Stimulated activated CD8-positive, alpha-beta memory T cell treated with anti-CD3 and anti-CD28 coated beads, Interleukin-4, amount 100 ng/mL, for 1 hour (primary cell): ENCODE measurements at places on chromosomes 6 and 20.

DNA sequence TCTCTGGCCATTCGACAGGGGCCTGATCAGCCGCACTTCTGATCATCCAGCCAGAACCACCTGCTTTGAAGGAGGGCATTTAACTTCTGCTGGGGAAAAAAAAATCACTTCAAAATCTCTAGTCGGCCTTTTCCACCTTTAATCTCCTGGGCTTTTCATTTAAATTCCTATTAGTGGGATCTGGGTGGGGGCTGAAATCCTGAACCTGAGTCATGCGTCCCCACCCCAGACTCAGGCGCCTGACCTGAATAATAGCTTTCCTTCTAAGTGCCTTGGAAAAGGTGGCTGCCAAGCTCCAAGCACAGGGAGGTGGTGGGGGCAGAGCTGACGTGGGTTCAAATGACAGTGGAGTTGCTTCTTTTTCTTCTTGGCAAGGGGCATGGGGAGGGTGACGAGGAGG lies 246.0 kb upstream of the EXOC2 start:
- DNase-seq, result no peak

GRCh38 chr6:16108921-16109658 lies 19.8 kb upstream of the MYLIP start:
- DNase-seq, result no peak

- peak; percentile 39 for DNase-seq
Measured at GRCh38 chr6:41278699-41279405, 7.6 kb downstream of the TREM1 start.

DNA sequence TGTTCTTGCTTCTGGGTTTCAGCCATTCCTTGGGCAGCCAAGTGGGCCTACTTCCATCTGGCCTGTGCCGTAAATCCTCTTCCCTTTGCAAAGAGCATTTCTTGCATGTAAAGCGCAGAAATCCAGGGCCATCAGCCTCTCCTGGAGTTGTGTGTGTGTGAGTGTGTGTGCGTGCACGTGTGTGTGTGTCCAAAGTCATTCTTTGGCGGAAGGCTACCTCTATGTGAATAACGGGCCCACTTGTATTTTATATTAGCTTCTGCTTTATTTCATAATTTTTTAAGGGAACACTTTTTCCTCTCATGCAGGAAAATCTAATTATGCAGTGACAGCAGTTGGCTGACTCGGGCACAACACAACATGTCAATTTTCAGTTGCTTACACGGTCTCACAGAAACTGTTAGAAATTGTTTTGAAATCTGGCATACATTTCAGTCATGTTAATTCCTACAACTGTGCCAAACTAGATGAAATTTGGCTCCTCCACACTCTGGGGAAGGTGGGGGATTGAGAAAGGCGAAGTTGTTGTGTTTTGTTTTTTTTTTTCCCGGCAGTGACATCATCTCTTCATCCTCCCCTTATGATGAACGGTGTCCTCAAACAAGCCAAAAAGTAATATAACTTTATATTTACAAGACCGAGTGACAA lies 223.7 kb upstream of the TSHZ2 start:
- no peak for DNase-seq

DNA sequence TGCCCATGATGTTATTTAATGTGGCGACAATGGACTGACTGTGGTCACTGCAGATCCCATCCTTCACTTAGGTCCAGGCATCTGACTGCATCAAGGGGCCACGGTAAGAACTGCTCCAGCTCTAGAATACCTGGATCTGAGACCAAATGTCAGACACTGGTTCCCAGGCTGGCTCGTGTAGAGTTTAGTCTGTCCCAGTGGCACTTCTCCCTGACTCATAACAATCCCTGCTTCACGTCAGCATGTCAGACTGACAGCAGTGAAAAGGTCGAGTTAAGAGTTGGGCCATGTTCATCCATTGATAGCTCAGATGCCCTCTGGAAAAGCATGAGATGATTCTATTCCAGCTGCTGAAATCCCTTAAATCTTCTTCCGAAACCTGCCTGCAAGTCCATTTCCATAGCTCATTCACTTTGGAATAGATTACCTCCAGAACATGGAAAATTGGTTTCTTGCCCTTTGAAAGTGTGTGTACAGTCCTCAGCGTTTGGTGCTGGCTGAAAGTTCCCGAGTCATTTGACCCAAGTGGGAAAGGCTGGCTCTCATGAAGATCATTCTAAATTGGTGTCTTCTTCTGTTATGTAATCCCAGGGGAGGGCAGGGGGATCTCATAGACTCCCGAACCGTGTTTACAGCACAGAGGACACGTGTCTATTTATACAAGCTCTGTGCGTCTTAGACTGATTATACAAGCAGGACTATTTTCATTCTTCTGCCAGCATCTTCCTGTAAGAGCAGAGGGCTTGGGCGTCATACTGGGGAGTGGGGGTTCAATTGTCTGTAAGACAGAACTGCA lies 160.8 kb downstream of the ZDHHC14 start:
- no peak for DNase-seq

DNA sequence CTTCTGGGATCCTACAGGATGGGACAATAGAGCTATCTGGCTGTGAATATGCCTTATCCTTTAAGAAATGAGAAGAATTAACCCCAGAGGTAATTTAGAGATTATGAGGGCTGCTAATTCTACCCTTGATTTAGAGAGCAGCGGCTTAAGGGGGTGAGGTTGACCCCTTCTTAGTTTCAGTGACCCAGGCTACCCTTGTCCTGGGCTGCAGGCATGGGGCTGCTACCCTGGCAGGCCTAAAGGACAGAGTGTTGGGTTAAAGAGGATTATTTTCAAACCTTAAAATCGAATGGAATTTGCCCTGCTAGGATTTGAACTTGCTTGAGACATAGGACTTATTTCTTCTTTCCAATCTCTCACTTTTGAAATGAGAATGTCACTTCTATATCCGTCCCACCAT lies 1343.4 kb downstream of the HACE1 start:
- no peak for DNase-seq

DNA sequence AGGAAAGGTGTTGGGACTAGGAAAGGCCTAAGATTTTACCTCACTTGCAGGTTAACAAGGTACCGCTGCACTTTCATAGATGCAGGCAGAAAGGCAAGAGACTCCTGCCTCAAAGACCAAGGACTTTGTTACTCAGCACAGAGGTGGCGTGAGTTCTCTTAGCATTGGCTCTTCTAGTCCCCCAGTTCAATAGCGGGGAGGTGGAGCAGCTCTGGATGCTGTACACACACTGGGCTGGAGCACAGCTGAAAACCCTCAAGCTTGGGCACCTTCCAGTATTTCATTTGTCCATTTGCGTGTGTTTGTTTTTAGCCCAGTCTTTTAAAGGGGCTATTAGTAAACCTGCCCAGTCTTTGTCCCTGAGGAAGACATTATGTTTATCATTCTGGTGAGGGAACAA lies 345.2 kb downstream of the FARS2 start:
- DNase-seq, result no peak

DNA sequence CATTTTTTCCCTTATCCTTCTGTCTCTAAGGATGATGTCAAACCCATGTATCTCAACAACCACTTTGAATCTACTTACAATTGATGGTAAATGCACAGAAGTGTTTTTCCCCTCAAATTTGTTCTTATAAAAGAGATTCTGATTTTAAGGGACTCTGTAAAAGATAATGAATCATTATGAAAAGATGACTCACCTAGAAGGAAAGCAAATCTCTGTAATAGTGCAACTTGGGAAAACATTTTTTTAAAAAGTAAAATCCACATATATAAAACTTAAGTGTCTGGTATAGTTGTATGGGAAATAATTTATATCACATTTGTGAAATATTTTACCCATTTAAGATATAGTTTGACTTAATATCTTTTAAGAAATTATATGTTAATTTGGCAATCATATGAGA lies 137.0 kb downstream of the TINAG start:
- no peak for DNase-seq

GRCh38 chr6:105501246-105501645 lies 98.4 kb upstream of the PREP start:
- DNase-seq, result no peak

GRCh38 chr6:92132457-92132856 lies 1286.9 kb downstream of the EPHA7 start:
- no peak for DNase-seq

GRCh38 chr6:138970856-138971425 lies 17.1 kb downstream of the REPS1 start:
- no peak for DNase-seq

GRCh38 chr6:152356662-152357061 lies 280.5 kb downstream of the SYNE1 start:
- no peak for DNase-seq

DNA sequence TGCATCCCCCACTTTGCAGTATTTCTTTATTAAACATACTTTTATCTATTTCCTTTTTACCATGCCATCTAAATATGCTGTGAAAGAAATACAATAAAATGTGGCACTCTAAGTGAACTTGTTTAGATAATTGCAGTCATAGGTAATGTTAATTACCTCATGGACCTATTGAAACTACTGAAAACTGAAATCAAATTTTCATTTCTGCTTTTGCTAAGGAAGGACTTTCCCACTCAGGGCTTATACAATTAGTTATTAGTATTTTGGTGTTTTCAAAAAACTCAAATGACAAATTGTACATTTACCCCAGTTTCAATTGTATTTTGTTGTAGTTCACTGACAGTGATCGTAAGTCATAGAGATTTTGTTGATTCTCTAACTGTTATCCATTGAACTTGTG lies 88.4 kb downstream of the ID4 start:
- no peak for DNase-seq

DNA sequence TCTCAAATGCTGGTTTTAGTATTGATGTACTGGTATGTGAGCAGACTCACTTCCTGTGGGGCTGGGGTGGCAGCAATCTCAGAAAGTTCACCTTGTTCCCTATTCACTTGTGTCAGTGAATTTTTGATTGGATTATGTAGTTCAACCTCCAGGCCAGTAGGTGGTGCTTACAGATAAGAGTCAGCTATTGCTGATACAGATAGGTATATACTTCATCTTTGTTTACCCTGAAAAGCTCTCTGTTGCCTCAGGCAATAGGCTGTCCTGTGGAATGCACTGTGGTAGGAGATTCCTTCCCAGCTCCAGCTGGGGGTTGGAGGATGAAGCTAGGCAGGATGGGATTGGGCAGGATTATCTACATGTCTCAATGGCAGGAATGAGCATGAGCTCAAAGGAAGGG lies 851.2 kb upstream of the EYS start:
- no peak for DNase-seq

GRCh38 chr20:51122931-51123658 lies 100.2 kb upstream of the KCNG1 start:
- no peak for DNase-seq

DNA sequence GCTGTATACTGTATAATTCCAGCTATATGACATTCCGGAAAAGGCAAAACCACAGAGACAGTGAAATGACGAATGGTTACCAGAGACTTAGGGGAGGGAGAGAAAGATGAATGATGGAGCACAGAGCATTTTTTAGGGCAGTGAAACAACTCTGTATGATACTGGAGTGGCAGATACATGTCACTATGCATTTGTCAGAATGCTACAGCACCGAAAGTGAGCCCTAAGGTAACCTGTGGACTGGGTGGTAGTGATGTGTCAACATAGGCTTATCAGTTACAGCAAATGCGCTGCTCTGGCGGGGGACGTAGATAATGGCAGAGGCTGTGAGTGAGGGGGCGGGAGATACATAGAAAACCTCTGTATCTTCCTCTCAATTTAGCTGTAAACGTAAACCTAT lies 201.3 kb upstream of the SSTR4 start:
- DNase-seq, result no peak

GRCh38 chr6:44233567-44234100 lies 10.2 kb downstream of the SLC29A1 start:
- no peak for DNase-seq

DNA sequence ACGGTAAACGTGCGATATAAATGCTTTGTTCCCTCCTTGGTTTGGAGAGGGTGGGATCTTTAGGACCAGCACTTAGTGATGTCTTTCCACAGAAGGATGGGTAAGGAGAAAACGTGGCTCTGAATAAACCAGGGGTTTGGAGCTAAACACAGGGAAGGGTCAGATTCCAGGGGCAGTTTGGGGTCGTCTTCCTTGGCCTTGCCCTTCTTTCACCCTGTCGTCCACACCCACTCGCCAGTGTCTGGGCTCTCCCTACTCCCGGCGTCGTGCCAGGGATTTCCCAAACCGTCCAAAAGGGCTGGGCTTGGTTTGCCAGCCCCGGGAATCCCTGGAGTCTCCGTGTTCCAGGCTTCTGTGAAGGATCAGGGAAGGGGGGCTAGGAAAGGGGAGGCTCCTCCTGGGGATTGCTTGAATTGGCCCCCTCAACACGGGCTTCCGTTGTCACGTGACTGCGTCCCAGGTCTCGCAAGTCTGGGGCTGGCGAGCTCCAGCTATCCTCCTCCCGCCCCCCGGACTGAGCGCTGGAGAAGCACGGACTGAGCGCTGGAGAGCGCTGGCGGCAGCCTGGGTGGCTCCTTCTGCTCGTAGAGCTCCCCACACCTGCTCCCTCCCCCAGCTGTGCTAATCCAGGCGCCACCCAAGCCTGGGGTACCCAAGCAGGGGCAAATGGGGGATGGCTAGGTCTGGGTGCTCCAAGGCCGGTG lies 9.4 kb upstream of the ARMC12 start:
- DNase-seq, result no peak

DNA sequence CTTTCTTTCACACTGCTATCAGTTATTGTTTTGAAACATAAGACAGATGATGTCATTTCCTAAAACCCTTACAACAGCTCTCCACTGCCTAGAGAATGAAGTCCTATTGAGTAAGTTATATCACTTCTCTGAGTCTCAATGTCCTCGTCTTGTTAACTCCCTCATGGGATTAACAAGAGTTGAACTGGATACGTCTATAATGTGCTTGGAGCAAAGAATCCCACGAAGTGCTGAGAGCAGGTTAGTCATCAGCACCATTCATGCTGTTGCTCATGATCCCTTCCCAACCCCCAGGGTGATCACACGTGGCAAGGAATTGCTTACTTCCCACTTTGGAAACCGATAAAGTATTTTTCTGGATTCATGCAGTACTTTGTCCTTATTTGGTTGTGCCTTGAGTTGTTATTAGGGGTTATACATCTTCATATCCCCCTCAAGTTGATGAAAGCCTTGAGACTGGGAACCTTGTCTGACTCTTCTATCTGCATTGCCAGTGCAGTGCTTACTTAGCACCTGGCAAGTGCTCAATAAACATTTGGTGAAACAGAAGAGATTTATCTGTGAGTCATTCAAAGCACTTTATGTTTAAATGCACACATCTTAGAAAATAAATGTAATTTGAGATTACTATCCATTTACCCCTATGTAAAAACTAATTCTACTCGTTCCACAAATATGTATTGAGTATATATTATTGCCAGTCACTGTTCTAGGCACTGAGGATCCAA lies 487.5 kb downstream of the EPM2A start:
- no peak for DNase-seq

DNA sequence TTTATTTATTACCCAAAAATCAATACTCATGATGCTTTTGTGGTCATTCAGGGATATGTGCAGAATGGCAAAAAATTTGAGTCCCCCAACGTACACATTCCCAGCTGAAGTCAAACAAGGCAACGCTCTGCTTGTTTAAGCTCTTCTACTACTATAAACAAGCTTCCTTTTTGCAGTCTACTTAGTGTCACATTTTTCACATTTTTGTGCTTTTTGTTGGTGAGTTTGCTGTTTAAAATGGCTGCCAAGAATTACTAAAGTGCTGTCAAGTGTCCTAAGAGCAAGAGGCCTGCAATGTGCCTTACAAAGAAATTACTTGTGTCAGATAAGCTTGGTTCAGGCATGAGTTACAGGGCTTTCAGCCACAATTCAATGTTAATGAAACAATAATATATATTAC lies 2.1 kb downstream of the WFDC8 start:
- no peak for DNase-seq

GRCh38 chr6:111596784-111597183 lies 8.9 kb downstream of the TRAF3IP2 start:
- DNase-seq, result no peak

- DNase-seq, result no peak
Measured at GRCh38 chr6:4093288-4093687, 14.4 kb upstream of the FAM217A start.
